T-helper 17 cell (primary cell): ENCODE measurements at places on chromosomes 5 and 9. TPM values are rescaled to one million over a fixed set of nuclear protein-coding genes. Genes with fewer than 3 reads are reported as not detected.

- DNase-seq = peak; percentile 53
Measured at GRCh38 chr5:132746954-132747615, at the start of gene CCNI2. CCNI2 (plus strand) TSS chr5:132747426; CDS start chr5:132747496, 70 bp downstream.

Gene LCN15
- not detected for total RNA-seq

- no peak for DNase-seq
Measured at GRCh38 chr5:38051711-38052511, 206.4 kb upstream of the EGFLAM start.

DNA sequence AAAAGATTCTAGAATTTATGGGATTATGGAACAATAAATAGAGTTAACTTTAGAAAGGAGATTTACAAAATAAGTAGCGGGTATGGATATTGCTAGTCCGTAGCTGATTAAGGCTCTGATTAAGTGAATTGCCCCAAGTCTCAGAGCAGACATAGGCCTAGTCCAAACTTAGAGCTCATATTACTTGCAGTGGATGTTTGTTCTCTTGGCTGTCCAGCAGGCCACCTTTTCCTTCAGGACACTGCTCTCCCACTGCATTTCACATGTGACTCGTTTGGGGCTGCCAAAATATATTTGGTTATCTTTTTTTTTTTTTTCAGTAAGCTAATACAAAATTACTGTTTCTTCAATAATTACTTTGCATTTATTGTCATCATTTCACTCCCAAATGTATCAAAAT lies 76.6 kb downstream of the ARRDC3 start:
- DNase-seq = no peak

- no peak for DNase-seq
Measured at GRCh38 chr9:33924978-33925797, 108.2 kb downstream of the UBE2R2 start.

DNA sequence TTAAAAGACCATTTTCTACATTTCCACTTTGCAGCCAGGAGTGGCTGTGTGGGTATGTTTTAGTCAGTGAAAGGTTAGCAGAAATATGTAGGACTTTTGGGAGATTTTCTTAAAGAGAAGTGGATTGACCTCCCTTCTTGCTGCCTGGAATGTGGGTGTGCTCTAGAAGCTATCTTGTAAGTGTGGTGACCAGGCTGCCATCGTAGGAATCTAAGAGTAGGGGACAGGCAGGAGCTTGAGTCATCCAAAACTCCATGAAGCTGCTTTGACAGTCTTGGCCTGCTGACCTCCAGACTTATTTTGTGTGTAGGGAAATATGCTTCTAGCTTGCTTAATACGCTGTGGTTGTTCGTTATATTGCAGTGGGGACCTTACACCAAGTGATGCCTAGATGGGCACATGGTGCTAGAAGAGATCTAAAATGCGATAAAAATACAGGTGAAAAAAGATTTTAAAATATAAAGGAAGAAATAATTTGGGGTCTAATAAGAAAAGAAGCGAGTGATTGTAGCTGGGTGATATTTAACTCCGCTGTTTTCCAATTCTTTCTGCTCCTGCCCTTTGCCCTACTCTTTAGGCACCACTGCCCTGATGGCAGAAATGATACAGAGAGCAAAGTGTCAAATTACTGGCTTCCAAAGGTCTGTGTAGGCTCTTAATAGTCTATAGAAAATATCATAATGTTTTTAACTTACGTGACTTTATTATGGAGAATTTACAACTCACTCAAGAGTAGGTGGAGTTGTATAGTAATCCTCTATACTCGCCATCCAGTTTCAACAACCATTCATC lies 298.2 kb upstream of the ZNF608 start:
- no peak for DNase-seq

Gene DMRTA1
- 0.21 TPM for total RNA-seq

DNA sequence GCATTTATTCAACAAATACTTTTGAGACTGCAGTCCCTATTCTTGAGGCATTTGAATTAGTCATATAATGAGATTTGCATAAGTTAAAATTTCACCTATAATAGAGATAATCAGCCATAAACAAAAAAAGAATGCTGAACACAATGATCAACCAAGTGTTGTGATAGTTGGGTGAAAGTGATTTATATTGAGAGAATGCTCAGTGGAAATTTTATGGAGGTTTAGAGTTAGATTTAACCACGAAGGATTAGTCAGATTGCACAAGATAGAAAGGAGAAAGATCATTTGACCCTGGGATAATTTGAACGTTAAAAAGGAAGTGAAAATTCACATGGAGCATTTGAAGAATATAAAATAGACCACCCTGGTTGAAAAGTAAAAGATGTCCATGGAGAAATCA lies 356.2 kb downstream of the NPR3 start:
- DNase-seq = no peak

DNA sequence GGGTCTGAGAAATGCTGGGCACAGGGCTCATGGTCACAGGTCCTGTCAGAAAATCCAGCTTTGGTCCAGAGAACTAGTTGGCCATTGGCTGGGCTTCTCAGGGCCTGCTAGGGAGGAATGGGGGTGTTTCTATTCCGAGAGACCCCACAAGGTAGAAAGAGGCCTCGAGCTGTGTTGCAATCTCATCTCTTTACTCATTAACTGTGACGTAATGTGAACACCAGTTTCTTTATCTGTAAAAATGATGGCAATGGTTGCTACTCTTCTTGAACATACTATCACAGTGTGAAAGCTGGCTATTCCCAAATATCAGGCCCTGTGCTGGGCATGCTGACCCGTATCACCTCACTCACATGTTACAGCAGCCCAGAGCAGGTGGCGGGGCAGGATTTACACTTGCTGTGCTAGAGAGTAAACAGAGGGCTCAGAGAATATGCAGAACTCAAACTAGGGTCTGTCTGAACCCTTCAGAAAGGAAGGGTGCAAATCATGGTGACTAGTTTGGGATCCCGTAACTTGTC lies 35.7 kb upstream of the SLC25A51 start:
- no peak for DNase-seq
